Myometrial cell (primary cell): ENCODE measurements at places on chromosomes 1 and 21. TPM values are rescaled to one million over a fixed set of nuclear protein-coding genes. Genes with fewer than 3 reads are reported as not detected.

The ASAP3 gene
- total RNA-seq = 35.7 and 39.3 TPM in 2 replicates

The CRYBG2 gene
- total RNA-seq = not detected in 2 replicates

The NOS1AP gene
- total RNA-seq = 0.18 and 0.29 TPM in 2 replicates

The KCNQ4 gene
- total RNA-seq = under 0.01 TPM in 1 of 2 replicates, not detected in the other

The SLC25A33 gene
- total RNA-seq = 6.4 and 6.9 TPM in 2 replicates

The DIO1 gene
- not detected in 2 replicates for total RNA-seq

The PDE4DIP gene
- total RNA-seq = 80.4 and 86.5 TPM in 2 replicates

The PCP4L1 gene
- total RNA-seq = not detected in 2 replicates

The BMP8B gene
- not detected in 2 replicates for total RNA-seq

The LRRC3 gene
- total RNA-seq = 0.18 and 0.29 TPM in 2 replicates

The FAM177B gene
- total RNA-seq = not detected in 2 replicates

The LCE3D gene
- total RNA-seq = not detected in 2 replicates

The FCN3 gene
- total RNA-seq = not detected in 2 replicates

The DNASE2B gene
- total RNA-seq = 0.18 TPM in 1 of 2 replicates, not detected in the other

The KIF17 gene
- total RNA-seq = under 0.01 and 1.9 TPM in 2 replicates

The RNU5D-1 gene
- total RNA-seq = not detected in 2 replicates

The KIF2C gene
- 39.7 and 53.3 TPM in 2 replicates for total RNA-seq

The CAMTA1 gene
- 70.3 and 80.6 TPM in 2 replicates for total RNA-seq
